Left ventricle myocardium inferior (tissue), 1 donor: ENCODE measurements at places on chromosomes 2 and 18. TPM values are rescaled to one million over a fixed set of nuclear protein-coding genes. Genes with fewer than 3 reads are reported as not detected.

Gene FBXO48
- total RNA-seq, result 1.0 TPM

Gene ARHGAP28
- 1.5 TPM for total RNA-seq

Gene ASIC4
- not detected for total RNA-seq

Gene AFF3
- total RNA-seq, result 8.0 TPM

Gene C2orf92
- total RNA-seq, result 1.8 TPM

Gene HAAO
- total RNA-seq, result 2.3 TPM

Gene ZSWIM2
- total RNA-seq, result not detected

Gene CDH7
- not detected for total RNA-seq

Gene MEP1B
- not detected for total RNA-seq

Gene AGFG1
- total RNA-seq, result 50.4 TPM

Gene MAPK4
- 21.7 TPM for total RNA-seq

Gene DOK6
- 0.96 TPM for total RNA-seq

Gene SMYD5
- 18.2 TPM for total RNA-seq

Gene RNU2-63P
- not detected for total RNA-seq

Gene LOXHD1
- total RNA-seq, result 0.49 TPM

Gene MAPRE2
- total RNA-seq, result 120 TPM

Gene ACTG2
- 1.6 TPM for total RNA-seq

Gene CLEC4F
- total RNA-seq, result not detected

Gene CSRNP3
- total RNA-seq, result 4.0 TPM

Gene MOB4
- 35.7 TPM for total RNA-seq

Gene COL4A4
- 8.9 TPM for total RNA-seq

Gene LYG1
- total RNA-seq, result 0.58 TPM

Gene SCYGR1
- not detected for total RNA-seq
